Memory B cell (primary cell): ENCODE measurements at places on chromosomes 16 and 17.

DNA sequence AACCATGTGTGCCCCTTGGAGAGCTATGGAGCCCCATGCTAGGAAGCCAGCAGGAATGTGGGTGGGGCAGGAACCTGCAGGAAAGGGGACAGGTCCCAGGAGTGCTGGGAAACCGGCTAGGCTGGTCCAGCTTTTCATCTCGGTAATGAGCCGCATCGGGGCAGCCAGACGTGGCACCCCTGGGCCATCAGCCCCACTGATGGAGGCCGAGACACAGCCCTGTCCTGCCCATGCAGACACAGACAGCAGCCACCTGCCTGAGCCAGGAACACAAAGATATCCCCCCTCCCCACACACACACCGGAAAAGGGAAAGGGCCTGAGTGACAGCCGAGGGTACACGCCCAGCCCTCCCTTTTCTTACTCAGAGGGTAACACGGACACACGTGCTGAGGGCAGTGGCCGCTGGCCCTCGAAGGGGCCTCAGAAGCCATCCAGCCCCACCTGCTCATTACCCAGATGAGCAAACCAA is 18.1 kb downstream of the PPL start:
- DNase-seq = no peak

DNA sequence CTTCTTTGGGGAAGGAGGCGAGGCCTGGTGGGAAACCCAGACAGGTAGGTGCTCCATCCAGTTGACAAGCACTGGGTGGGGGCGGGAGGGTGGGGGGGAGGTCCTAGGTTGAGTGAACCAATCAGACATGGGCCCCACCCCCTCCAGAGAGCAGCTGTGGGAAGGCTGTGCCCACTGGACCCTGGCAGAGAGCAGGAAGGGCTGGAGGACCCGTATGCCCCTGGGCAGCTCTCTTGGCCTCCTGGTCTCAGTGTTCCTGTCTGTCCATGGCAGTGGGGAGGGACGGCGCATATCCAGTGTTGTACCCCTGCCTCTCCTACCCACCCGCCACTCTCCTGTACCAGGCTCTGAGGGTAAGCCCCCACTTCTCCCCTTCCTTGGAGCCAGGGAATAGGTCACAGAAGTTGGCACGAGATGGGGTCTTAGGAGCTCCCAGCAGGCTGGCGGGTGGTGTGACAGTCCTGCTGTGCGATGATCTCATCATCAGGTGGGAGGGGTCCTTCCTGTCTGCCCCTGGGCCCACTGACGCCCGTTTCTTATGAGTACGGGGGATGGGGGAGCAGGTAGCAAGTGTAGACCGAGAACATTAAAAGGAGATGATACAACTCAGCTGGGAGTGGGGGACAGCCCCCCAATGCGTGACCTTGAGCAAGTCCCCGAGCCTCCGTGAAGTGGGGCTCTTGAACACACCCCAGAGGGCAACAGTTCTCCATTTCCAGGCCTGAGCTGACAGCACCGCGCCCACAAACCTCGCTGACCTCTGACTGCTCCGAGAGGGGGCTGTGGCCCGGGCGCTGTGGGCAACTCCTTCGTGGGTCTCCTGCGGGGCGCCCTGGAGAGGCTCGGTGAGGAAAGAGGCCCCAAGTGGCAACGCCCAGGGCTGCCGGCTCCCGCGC is 1.2 kb upstream of the ZFPM1 start:
- no peak for DNase-seq

DNA sequence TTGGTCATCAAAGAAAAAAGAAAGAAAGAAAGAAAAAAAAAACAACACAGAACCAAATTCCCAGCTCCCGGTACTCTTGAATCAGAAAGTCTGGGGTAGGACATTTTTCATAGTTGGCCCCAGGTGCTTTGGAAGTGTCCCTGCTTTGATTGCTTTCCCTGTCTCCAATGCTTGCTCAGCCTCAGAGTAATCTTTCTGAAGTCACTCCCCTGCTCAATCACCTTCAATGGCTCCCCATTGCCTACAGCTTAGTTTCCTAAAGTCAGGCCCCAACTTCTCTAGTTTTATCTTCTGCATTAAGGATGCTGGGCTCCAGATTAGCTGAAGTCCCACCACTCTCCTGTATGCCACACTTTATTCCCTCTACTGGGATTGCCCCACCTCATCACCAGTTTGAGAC is 17.1 kb downstream of the CNGB1 start:
- DNase-seq = no peak

- no peak for DNase-seq
Observed at GRCh38 chr16:12225255-12225654, 248.7 kb downstream of the SNX29 start.

DNA sequence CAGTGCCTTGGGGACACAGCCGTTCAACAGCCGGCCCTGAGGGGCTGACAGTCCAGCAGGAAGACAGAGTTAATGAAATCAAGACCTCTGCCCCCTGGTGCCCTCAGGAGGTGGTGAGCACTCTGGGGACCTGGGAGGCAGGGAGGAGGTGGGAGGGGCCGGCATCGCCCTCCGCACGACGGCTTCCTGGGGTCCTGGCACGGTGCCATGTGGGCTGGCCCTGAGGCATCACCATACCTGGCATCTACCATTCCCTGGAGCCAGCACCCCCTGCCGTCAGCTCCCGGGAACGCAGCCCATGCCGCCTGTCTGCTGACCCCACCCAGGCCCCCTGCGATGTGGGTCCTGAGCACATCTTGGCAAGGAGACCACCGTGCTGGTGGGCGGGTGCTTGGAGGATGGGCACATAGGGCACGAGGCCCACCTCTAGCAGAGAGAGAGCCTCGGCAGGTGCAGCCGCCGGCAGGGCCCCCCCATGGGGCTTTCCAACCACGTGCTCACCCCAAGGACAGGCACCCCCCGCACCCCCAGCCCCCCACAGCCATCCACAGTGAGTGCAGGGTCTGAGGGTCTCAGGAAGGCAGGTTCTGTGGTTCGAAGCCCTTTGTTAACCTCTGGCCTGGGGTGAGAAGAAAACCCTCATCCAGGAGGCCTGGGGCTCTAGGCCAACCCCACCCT is 52.5 kb downstream of the ZFPM1 start:
- peak; percentile 54 for DNase-seq

- no peak for DNase-seq
Observed at GRCh38 chr16:26240807-26241206, 549.0 kb downstream of the HS3ST4 start.

DNA sequence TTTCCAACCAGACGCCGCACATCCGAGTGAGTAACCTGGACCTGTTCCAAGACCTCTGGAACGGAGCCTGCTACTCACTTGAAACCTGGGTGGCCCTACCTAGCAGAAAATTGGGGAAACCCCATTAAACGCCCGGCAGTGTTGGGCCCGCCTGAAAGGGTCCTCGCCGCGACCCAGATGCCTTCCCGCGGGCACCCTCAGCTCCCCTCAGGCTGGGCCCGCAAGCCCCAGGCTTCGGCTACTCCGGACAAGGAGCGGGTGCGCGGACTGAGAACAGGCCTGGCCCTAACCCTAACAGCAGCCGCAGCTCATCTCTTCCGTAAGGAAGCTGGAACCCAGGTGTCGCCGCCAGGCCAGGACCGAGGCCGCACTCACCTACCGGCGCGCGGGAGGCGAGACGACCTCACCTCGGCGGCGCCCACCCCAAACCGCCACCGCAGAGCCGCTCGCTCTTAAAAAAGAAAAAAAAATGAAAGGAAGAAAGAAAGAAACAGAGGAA is 344 bp downstream of the PSME3IP1 start:
- DNase-seq = no peak

DNA sequence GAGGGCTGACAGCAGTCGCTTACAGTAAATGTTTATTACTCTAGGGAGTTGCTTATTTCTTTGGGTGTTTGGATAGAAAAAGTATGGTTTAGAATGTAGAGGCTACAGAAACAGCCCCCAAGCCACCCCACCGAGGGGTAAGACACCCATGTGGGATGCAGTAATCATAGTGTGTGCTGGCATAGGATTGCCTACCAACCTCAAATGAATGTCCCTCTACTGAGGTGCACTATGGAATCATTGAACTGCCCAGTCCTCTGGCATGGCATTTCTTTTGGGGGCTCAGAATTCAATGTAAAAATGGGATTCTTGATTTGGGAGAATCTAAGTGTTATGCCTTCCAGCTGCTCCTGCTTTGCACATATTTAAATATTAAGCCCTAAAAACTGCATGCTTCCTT is 46.8 kb downstream of the ZNF267 start:
- no peak for DNase-seq

DNA sequence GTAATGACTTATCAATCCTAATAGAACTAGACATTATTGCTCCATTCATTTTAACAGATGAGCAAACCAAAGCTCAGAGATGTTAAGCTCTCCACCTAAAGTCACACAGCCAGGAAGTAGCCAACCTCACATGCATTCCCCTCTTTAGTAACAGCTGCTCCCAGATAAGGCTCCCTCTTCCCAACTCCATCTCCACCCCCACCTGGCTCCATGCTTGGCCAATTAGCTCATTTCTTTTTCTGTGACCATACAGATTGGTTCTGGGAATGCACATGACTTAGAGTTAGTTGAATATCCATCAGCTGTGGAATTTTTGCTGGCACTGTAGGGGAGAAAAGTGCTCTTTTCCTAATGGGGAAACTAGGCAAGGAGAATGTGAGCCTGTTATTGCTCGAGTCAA is 13.0 kb downstream of the CBLN1 start:
- DNase-seq = no peak

- no peak for DNase-seq
Observed at GRCh38 chr16:28087675-28088300, 24.3 kb upstream of the GSG1L start.

DNA sequence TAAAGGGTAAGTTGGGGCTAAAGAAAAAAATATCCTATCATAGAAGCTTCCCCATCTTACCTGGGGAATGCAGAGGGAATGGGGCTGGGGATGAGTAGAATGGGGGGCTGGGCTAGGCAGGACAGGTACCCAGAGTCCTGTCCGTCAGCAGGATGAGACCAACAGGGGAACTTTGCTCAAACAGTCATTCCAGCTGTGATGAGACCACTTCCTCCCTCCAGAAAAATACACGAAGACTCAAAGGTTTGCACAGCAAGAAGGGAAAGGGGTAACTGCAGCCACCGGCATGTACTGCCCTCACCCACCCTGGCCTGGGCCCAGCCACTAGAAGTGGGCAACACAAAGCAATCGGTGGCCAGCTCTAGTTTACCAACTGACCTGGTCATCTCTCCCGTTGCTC is 20.7 kb upstream of the SLC35B1 start:
- no peak for DNase-seq
